ENCODE measurements at places on chromosomes 13 and 19. TPM values are rescaled to one million over a fixed set of nuclear protein-coding genes. Genes with fewer than 3 reads are reported as not detected.
A peak's percentile ranks its signal among the peaks of the same experiment; 100 is the strongest.

DNA sequence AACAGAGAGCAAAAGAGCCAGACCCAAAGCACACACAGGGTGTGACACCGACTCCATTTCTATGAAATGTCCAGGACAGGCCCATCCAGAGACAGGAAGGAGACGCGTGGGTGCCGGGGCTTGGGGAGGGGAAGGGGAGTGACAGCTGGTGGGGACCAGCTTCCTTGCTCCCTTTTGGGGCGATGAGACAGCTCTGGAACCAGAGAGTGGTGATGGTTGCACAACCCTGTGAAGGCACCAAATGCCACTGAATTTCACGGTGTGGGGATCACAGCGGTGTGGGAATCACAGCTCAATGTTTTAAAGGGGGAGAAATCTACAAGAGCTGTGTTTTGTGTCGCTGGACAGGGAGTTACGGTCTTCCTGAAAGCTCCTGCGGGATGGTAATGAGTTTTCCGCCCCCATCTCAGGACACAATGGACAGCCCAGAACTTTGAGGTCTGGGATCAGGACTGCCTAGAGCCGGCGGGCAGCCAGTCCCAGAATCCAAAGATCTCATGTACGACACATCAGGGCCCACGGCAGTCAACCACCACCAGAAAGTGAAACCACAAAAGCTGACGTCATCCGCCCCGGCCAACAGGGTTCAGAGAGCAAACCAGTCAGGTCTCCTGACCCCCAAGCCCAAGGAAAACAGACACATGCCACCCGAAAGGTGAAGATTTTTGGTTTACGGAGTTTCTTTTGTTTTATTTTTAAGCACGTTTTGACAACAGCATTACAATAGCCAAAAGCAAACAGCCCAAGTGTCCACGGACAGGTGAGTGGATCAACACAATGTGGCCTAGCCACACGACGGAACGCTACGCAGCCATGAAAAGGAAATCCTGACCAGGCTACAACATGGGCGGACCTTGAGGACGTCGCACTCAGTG is 7.3 kb downstream of the SGTA start:
- no peak for DNase-seq

- no peak for DNase-seq
These were observed 11.6 kb upstream of the OR1M1 start for GRCh38 chr19:9075064-9075949.

GRCh38 chr19:5996623-5997320 is 18.8 kb upstream of the RANBP3 start:
- DNase-seq: no peak

DNA sequence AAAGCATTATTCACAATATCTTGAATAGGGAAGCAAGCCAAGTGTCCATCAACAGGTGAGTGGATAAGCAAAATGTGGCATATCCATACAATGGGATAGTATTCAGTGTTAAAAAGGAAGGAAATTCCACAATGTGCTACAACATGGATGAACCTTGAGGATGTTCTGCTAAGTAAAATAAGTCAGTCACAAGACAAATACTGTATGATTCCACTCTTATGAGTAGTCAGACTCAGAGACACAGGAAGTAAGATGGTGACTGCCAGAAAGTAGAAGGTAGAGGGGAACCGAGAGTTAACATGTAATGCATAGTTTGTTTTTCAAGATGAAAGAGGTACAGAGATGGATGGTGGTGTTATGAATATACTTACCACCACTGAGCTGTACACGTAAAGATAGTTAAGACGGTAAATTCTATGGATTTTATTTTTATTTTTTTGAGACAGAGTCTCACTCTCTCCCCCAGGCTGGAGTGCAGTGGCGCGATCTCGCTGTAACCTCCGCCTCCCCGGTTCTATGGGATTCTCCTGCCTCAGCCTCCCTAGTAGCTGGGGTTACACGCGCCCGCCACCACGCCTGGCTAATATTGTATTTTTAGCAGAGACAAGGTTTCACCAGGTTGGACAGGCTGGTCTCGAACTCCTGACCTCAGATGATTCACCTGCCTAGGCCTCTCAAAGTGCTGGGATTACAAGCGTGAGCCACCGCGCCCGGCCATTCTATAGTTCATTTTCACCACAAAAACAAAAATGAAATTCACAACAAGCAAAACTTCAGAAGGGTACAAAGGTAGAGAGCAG is 1.0 kb upstream of the CHAMP1 start:
- no peak for DNase-seq

DNA sequence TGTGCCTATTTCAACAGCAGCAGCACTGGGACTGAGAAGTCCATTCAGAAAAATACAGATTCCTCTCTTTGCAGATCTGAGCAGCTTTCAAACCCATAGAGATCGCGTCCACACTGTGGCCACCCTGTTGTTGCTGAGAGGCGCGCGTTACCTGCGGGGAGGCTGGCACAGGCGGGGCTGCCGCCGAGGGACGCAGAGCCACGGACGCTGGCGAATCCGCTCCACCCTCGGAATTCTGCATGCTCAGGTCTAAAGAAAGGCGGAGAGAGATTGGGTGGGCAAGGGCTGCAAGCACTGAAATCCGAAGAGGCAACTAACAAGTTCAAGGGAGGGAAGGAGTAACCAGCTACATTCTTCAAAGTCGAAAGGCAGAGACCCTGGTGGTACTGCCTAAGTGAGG is 63.0 kb downstream of the RFX2 start:
- DNase-seq: no peak

DNA sequence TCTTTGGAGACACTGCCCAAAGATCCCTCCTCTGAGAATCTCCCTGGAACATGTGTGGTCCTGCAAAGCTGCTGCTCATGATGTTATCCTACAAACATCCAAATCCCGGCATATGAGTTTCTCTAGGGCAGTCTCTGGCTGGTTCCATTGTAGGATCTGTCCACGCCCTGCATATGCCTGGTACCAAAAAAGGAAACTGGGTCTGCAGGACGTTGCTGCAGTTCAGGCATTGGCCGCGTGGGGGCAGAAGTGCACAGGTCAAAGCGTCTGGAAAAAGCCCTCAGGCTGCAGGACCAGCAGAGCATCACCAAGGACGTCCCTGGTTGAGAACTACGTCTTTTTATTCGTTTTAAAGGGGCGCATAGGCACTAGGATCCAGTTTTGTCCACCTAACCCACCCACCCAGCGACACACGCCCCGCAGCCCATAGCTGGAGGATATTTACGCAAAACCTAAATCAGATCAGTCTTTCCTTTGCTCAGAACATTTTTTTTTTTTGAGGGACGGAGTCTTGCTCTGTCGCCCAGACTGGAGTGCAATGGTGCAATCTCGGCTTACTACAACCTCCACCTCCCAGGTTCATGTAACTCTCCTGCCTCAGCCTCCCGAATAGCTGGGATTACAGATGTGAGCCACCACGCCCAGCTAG is 12.9 kb upstream of the ZNF564 start:
- peak; percentile 96 for DNase-seq

DNA sequence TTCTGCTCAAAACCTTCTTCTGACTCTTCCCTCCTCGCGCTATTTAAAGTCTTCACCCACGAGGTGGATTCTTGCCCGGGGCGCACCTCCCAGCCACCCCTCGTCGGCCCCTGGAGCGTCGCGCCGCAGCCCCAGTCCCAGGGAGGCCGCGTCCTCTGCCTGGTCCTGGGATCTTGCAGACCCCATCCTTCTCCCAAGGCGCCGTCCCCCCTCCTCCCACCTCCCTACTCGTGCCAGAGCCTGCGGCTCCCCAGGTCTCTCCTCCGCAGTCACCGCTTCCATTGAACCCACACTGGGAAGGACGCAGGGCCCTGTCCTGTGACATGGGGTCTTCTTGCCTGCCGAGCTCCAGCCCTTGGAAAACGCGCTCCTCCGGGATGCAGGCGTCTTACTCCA is 486 bp downstream of the ZNF808 start:
- peak; percentile 13 for DNase-seq

DNA sequence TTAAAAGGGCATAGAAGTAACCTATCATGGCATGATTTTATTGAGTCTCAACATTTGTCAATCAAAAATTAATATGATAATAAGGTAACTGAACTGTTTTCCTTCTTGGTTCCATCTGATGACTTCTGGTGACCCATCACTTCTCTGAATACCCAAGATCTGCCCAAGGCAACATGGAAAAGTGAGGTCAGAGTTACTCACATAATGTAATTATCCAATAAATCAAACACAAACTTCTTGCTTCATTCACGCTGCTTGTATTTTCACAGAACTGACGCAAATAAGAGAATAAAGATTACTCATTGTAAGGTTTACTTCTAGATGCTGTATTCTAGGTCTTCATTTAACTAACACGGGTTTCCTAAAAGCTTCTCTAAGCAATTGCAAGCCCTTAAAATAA is 361.6 kb downstream of the RBM26 start:
- no peak for DNase-seq

DNA sequence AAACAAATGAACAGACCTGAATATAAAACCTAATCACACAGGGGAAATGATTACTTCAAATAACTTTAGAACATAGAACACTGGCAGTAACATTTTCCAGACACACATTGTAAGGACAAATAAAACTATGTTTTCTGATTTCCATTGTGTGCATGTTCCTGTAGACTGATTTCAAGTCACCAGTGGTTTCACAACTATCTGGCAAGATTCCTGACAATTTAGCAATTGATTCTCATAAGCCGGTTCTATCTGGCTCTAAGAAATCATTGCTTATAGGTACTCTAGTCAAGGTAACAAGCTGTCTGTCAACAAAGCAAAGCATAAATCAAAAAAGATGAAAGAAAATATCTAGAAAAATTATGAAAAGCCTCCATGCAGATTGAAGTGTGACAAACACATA is 19.6 kb upstream of the PCCA start:
- DNase-seq: no peak

DNA sequence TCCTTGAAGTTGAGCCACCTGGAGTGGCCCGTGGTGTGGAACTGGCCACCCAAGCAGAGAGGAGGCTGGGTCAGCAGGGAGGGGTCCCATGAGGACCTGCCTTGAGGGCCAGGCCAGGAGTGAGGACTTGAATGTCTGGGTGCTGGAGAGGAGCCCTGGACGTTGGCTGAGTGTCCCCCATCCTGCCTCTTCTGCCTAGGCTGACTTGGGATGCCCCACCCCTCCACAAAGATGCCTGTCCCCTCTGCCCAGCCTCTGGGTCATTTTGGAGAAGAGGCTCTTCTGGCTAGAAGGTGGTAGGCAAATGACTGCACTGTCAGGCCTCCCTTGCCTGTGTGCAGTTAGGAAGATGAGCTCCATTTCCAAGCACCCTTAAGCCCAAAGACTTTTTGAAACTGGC is 1.7 kb downstream of the SSBP4 start:
- no peak for DNase-seq

DNA sequence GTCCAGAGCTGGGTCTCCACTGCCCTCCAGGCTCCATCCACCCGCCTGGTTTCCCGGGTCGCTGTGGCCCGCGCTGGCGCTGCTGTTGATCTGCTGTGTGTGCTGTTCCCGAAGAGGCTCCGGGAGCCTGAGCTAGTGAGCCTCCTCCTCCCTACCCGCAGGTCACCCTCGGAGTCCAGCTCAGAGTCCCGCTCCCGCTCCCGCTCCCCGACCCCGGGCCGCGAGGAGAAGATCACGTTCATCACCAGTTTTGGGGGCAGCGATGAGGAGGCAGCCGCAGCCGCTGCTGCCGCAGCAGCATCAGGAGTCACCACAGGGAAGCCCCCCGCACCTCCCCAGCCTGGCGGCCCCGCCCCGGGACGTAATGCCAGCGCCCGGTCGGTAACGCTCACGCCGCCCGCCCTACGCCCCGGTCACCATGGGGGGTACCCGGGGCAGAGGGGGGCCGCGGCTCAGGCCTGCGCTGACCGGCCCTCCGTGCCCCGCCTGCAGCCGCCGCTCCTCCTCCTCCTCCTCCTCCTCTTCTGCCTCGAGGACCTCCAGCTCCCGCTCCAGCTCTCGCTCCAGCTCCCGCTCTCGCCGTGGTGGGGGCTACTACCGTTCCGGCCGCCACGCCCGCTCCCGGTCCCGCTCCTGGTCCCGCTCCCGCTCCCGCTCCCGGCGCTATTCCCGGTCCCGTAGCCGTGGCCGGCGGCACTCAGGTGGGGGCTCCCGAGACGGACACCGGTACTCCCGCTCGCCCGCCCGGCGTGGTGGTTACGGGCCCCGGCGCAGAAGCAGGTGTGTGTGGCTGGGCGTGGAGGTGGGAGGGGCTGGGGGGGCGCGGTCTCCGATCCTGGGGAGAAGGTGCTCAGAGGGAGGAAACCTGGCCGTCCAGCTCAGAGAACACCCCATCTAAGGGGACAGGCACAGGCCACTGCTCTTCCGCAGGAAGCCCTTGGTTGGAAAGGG is 12.2 kb downstream of the ZNF296 start:
- DNase-seq: no peak

ERFL gene
- total RNA-seq: 0.46 TPM

NCR1 gene
- not detected for total RNA-seq

ITGBL1 gene
- total RNA-seq: not detected

IRS2 gene
- total RNA-seq: 16.4 TPM

ANGPTL8 gene
- total RNA-seq: not detected

All from endothelial cell (in vitro differentiated cells).